Activated CD4-positive, alpha-beta T cell treated with anti-CD3 and anti-CD28 coated beads, Interleukin-2, amount 10 ng/mL, durations not matched to agents 7 days and 5 days (primary cell): ENCODE measurements at places on chromosomes 7 and 10. TPM values are rescaled to one million over a fixed set of nuclear protein-coding genes. Genes with fewer than 3 reads are reported as not detected.

The OPN1SW gene
- not detected for total RNA-seq

The SFMBT2 gene
- 32.3 TPM for total RNA-seq

The FOXI2 gene
- not detected for total RNA-seq

The SLC26A5 gene
- not detected for total RNA-seq

The SH2B2 gene
- total RNA-seq: 0.12 TPM
